Activated naive CD8-positive, alpha-beta T cell treated with anti-CD3 and anti-CD28 coated beads, Interleukin-2, amount 50 U/mL, for 16 hours (primary cell): ENCODE measurements at places on chromosomes 6 and 20.

DNA sequence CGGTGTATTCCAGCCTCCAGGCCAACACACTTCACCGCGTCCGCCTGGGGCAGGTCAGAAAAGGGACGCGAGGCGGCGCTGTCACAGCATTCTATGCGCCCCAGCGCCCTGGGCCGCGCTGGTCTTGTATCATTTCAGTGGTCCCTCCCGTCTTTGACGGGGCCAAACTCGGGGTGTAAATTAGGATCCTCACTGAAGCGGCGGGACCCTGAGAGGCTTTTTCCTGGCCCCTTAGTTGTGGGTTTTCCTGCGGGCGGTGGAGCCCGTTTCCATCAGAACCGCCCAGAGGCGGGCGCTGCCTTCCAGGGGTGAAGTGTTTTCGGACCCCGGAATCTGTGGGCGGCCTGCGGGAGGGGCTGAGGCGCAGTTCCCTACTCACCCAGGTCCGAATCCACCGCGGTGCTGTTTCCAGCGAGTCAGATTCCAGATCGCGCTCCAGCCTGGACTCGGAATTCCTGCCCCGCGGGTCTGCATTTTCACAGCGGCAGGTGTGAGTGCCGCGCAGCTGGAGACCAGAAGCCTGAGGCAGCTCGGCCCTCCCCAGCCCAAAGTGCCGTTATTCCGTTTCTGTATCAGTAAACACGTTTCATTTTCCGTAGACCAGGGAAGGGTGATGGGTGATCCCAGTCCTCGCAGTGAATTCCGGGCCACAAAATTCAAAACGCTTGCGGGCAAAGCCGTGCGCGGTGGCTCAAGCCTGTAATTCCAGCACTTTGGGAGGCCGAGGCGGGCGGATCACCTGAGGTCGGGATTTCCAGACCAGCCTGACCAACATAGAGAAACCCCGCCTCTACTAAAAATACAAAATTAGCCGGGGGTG lies 3.9 kb upstream of the MICB start:
- peak; percentile 52 for DNase-seq

DNA sequence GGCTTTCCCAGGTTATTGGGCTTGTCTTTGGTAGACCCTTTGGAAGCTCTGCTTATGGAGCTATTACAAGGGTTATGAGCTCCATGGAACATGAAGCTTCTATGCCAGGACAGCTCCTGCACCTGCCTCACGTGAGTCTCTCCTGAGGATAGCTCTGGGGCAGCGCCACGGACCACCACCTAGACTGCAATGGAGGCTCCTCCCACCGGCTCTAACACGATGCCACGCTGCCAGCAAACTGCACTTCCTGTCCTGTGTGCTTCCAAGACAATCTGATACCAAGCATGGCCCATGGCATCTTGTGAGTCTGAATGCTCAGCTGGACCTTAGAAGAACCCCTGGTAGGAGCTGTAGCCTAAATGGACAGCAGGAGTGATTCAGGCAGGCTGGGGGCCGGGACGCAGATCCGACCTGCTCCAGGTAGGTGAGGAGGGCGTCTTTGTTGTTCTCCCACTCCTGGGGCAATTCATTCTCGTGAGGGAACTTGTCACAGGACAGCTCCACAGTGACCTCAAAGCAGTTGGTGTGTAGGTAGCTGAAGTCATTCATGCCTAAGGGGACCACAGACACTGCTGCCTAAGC lies 5.5 kb downstream of the CPXM1 start:
- no peak for DNase-seq

DNA sequence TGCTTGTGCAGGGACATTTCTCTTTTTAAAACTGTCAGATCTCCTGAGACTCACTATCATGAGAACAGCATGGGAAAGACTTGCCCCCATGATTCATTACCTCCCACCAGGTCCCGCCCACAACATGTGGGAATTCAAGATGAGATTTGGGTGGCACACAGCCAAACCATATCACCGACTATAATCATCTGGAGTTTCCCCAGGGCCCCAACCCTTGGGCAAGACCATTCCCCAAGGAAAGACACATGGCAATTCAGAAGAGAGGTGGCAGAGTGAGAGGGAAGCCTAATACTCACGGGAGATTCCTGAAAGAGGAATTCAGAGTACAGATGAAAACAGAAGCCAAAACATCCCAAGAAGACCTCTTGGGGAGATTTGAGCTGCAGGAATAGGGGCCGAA lies 291.0 kb upstream of the PLCB4 start:
- no peak for DNase-seq

GRCh38 chr6:31659649-31660380 lies 763 bp downstream of the C6orf47 start:
- no peak for DNase-seq

DNA sequence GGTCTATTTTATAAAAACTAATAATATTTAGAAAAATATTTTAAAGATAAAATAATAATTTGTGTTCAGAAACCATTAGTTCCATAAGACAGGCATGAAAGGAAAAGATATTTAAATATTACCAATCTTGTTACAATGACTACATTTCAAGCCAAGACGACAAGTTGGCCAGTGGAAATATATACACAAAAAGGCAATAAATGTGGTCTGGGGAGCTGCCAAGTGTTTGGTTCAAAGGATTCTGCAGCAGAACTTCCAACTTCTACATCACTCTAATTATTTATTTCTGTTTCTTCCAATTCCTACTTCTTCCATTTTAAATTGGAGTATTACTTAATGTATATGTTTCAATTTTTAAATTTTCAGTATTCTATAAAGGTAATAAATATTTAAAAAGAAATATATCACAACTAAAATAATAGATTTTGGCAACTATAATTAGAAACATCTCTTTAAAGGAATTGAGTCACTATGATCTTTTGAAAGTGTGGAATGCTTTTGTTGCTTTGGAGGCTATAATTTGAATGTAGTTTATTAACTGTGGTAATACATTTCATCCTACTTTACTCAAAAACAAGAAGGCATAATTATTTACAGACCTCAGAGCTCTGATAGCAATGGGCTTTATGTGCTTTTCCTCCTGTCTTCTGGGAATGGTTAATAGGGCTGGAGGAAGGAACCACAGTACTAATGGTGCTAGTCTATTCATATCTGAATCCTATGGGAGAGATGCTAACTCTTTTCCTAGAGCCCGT lies 129.7 kb upstream of the FAM184A start:
- no peak for DNase-seq

- DNase-seq: no peak
These were observed 2.8 kb downstream of the BTN2A2 start for GRCh38 chr6:26385734-26386125.

- DNase-seq: no peak
These were observed 73.3 kb upstream of the TOP1 start for GRCh38 chr20:40955326-40955725.

GRCh38 chr6:28408076-28408802 lies 8.7 kb upstream of the ZSCAN12 start:
- no peak for DNase-seq

- DNase-seq: no peak
These were observed 337 bp upstream of the HCK start for GRCh38 chr20:32051720-32052089.

DNA sequence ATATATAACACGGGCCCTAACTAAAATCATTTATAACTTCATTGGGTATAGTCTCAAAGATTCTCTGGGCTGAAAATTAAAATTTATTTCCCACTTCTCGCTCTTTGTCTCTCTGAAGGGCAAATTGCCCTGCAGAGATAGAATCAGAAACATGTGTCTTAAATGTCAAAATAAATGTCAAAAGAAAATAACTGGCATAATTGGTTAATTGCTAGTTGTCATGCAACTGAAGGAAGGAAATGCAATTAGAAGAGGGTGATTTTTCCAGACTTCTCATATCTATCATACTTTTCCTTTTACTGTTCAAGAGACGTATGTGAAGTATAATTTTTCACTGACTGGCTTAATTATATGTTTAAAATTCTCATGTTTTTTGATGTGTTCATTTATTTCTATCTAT lies 80.3 kb upstream of the HMGCLL1 start:
- DNase-seq: no peak

DNA sequence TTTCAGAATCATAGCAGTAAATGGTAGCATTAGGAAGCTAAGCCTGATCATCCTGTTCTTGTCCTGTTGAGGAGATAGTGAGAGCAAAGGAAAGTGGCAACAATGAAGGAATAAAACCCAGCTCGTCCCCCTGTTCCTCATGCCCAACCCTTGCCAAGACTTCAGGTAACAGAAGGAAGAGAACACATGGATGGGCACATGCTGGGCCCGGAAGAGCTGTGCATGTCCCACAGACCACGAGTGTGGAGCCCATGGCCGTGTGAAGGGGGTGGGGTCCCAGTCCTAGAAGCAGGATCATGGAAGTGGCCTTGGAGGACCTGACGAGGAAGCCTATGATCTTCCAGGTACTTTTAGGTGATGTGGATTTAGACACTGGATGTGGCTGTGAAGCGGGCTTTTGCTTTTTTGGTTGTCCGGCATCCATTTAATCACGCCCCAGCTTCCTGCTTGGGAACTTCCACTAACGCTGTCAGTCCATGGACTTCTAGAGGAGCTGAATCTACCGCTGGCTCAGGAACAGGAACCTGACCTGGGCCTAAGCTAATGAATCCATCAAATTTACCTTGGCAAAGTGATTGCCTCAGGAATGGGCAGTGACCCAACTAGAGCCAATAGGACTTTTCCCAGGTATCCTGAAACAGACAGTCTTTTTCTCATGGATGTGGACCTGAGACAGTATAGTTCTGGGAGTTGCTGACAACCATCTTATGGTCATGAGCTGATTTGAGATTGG lies 79.3 kb upstream of the ARMC2 start:
- no peak for DNase-seq

- DNase-seq: no peak
These were observed 7.7 kb upstream of the KLHL31 start for GRCh38 chr6:53673162-53673727.

- no peak for DNase-seq
These were observed 45.3 kb downstream of the DACT2 start for GRCh38 chr6:168274037-168274952.

DNA sequence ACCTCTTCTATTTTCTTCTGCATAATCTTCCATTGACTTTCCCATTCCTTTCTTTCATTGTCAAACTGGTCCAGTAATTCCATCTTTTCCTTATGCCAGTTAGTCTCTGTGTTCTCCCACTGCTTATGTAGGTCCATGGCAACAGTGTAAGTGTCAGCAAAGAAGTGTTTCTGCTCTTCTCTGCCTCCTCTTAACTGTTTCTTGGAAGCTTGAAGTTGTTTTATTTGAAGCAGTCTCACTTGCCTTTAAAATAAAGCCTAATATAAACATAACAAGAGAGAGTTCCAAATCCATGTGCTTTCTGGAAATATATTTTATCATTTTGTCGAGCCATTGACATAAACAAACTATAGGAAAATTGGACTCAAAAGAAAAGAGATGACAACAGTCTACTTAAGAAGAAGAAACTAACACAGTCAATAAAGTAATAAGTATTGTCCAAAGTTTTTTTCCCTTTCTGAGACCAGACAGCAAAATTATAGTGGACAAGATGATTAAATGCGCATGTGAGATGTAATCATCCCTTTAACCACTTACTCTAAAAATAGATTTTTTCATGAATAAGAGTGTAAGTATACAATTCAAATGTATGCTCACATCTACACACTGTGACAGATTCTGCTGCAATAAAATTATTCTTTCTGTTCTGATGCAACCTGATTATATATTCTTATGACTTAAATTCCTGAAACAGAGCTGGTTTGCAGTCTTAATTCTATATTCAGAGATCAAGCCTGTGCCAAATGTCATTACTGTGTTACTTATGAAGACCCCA lies 5.2 kb downstream of the KIAA0408 start:
- no peak for DNase-seq

DNA sequence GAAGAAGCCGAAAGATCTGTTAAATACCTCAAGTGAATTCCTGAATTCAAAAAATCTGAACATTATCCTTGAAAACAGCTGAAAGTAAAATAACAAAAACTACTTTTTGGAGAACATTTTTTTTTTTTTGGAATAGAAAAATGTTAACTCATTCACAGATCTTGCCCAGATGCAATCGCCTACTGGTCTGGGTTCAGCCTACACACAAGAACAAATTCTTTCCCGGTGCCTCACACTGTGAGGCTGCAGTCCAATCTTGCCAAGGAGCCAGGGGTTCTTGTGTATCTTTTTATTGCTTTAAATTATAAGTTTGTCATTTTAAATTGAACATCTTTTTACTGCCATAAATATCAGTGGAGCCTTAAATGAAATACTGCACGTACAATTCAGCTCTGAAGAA lies 41.2 kb upstream of the TMEM200A start:
- DNase-seq: no peak

- DNase-seq: no peak
These were observed 14.5 kb downstream of the NOL4L start for GRCh38 chr20:32570401-32571190.

GRCh38 chr6:26420688-26421171 lies 18.7 kb downstream of the BTN3A1 start:
- DNase-seq: no peak

- no peak for DNase-seq
These were observed 19.3 kb upstream of the NCR2 start for GRCh38 chr6:41315943-41316620.

GRCh38 chr6:33075208-33075567 lies 602 bp upstream of the HLA-DPB1 start:
- DNase-seq: no peak

DNA sequence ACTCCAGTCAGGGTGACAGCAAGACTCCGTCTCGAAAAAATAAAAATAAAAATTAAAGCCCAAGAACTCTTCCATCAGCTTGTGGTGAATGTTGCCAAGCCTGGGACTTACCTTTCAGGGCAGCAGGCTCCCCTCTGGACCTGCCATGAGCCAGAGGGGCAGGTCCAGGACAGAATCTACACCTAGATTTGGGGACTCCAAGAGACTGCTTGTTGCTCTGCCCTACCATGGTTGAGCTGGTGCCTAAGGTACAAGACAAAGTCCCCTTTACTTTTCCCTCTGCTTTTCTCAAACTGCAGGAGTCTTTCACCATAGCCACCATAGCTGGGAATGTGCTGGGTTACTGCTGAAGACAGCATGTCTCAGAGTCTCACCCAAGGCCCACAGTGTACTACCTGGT lies 9.2 kb downstream of the C6orf15 start:
- DNase-seq: no peak

- DNase-seq: no peak
These were observed 34.9 kb downstream of the COL12A1 start for GRCh38 chr6:75170691-75171560.

- DNase-seq: no peak
These were observed 184.5 kb upstream of the SLC24A3 start for GRCh38 chr20:19027971-19028370.

GRCh38 chr6:10626154-10626741 lies 68.2 kb downstream of the C6orf52 start:
- DNase-seq: no peak

- DNase-seq: no peak
These were observed 14.1 kb downstream of the GSTA5 start for GRCh38 chr6:52826513-52826912.

- no peak for DNase-seq
These were observed 20.8 kb downstream of the TBC1D7 start for GRCh38 chr6:13307508-13307995.
